Foreskin keratinocyte (primary cell): ENCODE measurements at places on chromosomes 16 and 17. TPM values are rescaled to one million over a fixed set of nuclear protein-coding genes. Genes with fewer than 3 reads are reported as not detected.

Gene C16orf96
- not detected in 2 replicates for polyA plus RNA-seq

Gene ZNF319
- polyA plus RNA-seq, result 3.4 and 3.5 TPM in 2 replicates

Gene SCNN1G
- polyA plus RNA-seq, result 0.01 TPM in 1 of 2 replicates, not detected in the other

Gene MT1M
- polyA plus RNA-seq, result 0.24 and 0.29 TPM in 2 replicates

Gene CCL14
- polyA plus RNA-seq, result not detected in 2 replicates

Gene TNP2
- polyA plus RNA-seq, result not detected in 2 replicates

Gene SOX9
- 24.9 and 29.1 TPM in 2 replicates for polyA plus RNA-seq

Gene GNG13
- not detected in 2 replicates for polyA plus RNA-seq

GRCh38 chr17:55680686-55681341 lies 41.9 kb downstream of the TMEM100 start:
- no peak for DNase-seq

GRCh38 chr17:214881-215331 lies 33.5 kb upstream of the DOC2B start:
- DNase-seq, result no peak

DNA sequence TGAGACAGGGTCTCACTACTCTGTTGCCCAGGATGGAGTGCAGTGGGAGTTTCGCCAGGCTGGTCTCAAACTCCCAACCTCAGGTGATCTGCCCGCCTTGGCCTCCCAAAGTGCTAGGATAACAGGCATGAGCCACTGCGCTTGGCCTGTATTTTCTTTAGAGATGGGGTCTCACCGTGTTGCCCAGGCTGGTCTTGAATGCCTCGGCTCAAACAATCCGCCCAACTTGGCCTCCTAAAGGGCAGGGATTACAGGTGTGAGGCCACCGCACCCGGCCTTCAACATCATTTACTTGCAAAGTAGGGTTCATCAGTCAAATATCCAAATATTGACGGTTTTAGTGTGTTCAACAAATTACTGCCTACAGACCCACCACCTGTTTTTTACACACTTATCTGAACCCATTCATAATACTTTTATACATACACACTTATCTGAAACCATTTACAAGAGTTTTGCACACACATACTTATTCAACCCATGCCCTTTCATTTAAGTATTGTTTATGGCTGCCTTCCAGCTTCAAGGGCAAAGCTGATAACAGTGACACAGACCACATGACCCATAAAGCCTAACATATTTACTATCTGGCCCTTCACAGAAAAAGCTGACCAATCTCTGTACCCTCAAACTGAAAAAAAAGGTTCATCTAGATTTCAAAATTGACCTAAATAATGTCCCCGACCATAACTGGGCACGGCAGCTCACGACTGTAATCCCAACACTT lies 11.9 kb downstream of the TMEM170A start:
- DNase-seq, result no peak

GRCh38 chr16:52547004-52547833 lies at the start of gene TOX3:
TOX3 (minus strand) TSS chr16:52547143; CDS start chr16:52546723, 420 bp downstream.
- DNase-seq, result no peak

- DNase-seq, result no peak
Observed at GRCh38 chr16:77297996-77298395, 98.8 kb downstream of the SYCE1L start.

DNA sequence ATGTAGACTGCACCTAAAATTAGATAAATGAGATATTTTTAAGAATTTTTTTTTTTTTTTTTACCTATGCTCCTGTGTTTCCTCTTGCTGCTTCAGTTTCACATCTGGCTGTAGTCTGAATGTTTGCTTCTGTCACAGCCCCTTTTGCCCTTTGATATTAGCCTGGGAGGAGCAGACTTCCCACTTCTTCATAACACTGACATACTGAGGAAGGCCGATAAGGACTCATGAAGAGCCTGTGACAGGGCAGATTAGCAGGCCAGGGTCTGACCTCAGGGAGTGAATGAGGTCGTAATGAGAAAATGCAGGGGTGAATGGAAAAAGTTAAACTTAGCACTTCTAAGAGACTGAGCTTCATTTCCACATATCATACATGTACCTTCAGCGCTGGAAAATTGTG lies at the start of gene SLFN14:
Gene SLFN14, minus strand, starts transcription at position 117 of the 400 bp plus-strand sequence. CDS start 2,757 bp downstream, outside the sequence.
- no peak for DNase-seq

DNA sequence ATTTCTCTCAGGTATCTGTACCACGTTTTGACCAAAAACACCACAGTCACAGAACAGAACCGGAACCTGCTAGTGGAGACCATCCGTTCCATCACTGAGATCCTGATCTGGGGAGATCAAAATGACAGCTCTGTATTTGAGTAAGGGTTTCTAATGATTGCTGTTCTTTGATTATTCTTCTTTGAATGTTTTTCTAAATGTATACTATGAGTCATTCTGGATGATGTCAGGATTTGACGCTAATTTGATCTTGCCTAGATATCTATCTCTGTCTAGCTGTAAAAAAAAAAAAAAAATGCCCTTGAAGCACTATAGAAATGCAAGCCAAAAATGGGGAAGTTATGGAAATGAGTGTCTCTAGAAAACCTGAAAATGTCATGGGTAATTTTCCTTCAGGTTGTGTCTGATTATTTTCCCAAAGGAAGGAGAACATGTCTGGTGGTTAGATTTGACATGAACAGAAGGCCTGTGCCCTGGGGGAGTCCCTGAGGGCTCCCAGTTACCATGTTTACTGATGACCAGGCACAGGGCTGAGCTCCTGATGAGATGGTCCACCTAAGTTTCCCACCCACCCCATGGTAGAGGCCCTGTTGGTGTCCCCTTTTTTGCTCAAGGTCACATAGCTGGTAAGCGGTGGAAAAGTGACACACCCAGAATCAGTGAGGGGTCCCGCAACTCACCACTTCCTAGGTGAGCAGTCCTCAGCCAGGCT lies 13.6 kb downstream of the CLEC16A start:
- DNase-seq, result peak; percentile 58

GRCh38 chr17:80860703-80861417 lies 130.8 kb upstream of the CHMP6 start:
- DNase-seq, result no peak

DNA sequence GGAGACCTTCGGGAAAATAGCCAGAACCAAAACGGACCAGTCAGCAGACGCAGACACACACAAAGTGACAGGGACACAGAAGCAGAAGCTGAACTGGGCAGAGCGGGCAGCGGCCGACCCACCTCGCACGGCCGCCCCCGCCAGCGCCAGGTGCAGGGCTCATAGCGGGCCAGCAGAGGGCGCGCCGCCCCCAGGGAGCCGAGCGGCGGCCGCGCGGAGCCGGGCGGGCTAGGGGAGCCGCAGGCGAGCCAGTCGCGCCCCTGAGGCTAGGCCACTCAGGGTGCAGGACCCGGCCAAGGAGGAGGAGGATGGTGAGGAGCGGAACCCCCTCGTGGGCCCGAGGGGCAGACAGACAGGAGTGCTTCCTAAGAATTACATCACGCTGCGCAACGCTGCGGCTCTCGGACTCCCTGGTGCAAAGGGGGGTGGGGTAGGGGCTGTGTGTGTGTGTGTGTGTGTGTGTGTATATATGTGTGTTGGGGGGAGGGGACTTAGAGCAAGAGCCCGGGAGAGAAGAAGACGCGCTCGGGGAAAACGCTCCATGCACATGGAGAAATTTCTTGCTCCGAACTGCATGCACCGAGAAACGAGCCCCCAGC lies 913 bp upstream of the NOG start:
- DNase-seq, result peak; percentile 26

- no peak for DNase-seq
Observed at GRCh38 chr16:50797456-50797855, 55.6 kb downstream of the CYLD start.

- DNase-seq, result no peak
Observed at GRCh38 chr16:78227855-78228254, 128.4 kb downstream of the WWOX start.

GRCh38 chr16:872436-873242 lies 72.1 kb upstream of the GNG13 start:
- DNase-seq, result no peak

DNA sequence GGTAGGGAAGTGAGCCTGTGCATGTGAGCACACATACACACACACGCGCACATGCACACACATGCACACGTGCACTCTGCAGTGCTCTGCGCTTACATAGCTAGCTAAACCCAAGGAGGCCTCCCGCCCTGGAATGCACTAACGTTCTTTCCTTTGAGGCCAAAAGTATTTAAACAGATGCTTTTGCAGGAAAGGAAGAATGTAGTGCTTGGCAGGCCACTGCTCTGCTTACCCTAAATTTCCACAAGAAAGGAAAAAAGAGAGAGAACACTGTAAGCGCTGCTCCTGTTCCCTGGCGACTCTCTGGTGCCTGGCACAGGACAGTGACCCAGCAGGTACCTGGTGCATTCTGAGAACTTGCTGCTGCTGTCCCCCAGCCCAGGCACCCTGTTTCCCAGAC lies 31.3 kb upstream of the MRPS23 start:
- no peak for DNase-seq

DNA sequence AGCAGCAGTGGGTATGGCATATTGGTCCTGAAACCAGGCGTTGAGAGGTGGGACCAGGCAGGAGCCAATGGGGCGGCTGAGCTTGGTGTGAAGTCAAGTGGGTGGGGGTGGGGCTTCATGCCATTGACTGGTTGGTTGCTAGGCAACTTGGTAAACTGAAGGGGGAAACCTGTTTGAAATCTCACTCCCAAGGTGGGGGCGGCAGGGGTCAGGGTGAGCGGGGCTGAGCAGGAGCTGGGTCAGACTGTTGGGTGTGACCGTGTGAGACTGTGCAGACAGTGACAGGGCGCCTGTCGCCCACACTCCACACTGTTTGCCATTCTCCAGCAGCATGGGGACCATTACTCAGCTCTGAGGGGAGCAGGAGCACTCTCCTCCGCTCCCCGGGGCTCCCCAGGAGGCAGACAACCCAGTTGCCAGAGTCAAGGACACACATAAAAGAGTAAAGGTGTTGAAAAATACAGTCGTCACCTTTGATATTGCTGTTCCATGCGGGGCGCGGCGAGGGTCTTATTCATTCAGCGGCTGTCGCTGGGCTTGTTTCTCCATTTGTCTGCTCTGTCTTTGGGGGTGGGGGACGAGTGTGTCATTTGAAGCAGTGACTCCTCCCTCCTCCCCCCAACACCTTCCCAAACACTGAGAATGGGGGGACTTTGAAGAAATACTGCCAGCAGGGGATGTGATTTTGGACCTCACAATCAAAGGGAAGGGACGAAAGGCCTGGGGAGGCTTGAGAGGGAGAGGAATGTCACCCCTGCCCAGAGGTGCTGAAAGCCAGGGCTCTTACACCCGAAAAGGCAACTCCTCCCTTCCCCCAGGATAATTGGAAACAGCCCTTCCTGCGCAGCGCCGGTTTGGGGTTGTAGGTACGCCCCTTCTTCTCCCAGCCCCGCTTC lies 1.2 kb upstream of the EFNB3 start:
- DNase-seq, result no peak

DNA sequence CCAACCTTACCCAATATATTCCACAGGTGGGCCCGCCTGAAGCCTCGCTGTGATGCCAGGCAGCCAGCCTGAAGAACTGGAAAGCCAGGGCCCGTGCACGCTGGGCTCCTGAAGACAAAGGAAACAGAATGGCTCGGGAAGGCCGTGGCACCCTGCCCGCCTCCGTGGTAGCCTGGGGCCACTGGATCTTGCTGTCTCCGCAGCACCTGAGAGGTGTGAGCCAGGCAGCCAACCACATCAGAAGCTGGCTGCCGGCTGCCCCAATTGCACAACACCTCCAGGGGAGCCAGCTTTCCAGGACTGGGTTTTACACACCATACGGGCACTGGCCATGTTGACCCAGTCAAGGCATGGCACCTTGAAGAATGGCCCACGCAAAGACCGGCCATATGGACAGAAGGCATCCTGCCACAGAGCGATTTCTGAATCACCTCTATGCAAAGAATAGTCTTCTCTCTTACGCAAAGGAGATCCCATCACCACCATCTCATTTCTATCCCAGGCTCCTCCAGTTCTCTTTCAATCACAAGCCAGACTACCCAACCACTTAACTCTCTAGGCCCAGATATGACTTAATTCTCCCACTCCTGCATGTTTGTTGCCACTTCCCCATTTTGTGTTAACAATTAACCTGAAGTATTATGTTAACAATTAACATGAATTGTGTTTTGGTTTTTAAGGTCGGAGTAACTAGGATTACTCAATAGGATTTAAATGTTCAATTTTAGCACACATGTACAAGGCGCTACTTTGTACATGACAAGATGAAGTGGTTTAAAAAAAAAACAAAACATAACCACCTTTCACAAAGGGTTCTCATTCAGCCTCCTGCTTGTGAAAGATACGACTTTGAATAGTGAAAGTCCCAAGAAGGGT lies 32.1 kb downstream of the ZFHX3 start:
- DNase-seq, result peak; percentile 79

- peak; percentile 66 for DNase-seq
Observed at GRCh38 chr17:76547183-76547641, 7.4 kb downstream of the PRCD start.

DNA sequence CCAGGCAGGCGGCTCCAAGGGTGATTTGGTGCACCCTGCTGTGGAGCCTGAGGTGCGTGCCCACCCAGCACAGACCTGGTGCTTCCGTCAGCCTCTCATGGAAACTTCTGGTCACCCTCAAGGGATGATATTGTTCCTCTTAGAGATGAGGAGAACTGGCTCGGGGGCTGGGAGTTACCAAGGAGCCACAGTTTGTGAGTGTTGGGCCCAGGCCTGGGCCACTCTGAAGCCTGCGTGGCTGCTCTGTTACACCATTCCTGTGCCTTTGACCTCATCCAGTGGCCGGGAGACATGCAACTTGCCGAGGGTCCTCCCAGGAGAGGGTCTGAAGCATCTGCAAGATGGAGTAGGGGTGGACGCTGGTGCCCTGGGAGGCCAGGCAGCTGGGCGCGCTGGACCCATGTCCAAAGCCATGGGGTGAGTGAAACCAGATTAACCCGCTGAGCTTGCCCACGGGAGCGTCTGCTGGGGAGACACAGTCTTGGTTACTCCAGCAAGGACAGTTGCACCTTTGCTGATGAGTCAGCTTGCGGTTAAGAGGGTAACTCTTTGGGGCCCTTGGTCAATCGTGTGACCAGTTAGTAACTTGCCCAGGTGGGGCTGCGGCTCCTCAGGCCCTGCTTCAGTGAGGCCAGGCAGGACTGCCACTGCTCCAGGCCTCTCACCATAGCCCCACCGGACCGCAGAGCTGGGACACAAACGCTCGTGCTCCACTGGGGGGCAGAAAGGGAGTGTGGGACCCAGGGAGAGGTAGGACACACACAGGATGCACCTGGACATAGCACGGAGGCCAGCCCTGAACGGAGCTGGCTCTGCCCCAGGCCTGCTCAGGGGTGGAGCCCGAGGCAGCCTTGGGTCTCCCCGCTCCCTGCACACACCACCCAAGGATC lies 7.5 kb downstream of the C16orf90 start:
- DNase-seq, result no peak
